ENCODE measurements at places on chromosomes 2 and 18.

- no peak overlapping the region for H3K4me3 ChIP-seq
- DNase-seq = no peak
- H3K27ac ChIP-seq = no peak overlapping the region
- no peaks in the 10 kb centered on the region for H3K4me1 ChIP-seq
- no peaks in the 10 kb centered on the region for H3K27me3 ChIP-seq
Measured at GRCh38 chr2:100045000-100045399, 97.4 kb downstream of the AFF3 start.

DNA sequence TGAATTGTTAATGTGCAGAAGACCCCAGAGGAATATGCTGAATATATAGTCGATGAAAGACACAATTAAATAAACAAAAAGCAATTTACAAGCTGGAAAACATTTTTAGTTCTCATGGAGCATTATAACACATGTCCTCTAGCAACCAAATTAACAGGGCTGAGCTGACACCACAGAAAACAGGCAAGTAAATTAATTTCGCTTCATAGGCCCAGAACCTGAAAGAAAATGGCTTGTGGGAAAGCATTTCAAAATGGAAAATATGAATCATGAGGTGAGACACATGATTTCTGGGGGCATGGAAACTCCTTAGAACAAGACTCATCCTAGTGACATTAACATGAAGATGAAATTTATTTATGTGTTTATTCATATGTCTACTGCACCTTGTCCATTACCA is 25.0 kb upstream of the RNF152 start:
- DNase-seq = no peak
- H3K4me1 ChIP-seq = no peaks in the 10 kb centered on the region
- no peak overlapping the region for H3K27ac ChIP-seq
- H3K27me3 ChIP-seq = no peaks in the 10 kb centered on the region
- no peaks in the 10 kb centered on the region for H3K36me3 ChIP-seq
- no peak overlapping the region for H3K4me3 ChIP-seq

GRCh38 chr2:219496247-219496824 is 2.4 kb upstream of the GMPPA start:
- peaks cover 48% of the 10 kb centered on the region for H3K27me3 ChIP-seq
- H3K36me3 ChIP-seq = no peaks in the 10 kb centered on the region
- H3K4me1 ChIP-seq = peaks cover 33% of the 10 kb centered on the region
- no peak for DNase-seq
- no peak overlapping the region for H3K27ac ChIP-seq
- no peak overlapping the region for H3K4me3 ChIP-seq

DNA sequence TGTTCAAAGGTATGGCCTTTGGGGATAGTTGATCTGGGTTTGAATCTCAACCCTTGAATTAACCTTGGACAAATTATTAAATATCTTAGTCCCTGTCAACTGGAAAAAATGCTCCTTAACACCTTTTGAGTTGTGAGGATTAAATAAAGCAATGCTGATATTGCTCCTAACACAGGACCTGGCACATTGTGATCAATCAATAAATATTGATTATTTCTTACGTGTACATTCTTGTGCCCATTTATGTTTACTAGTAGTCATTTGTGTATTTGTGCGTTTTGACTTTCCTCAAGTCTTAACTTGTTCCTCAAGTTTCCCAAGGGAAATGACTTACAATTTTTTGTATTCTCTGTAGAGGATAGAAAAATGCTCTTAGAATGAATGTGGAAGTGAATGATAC is 19.6 kb upstream of the FIGN start:
- H3K27ac ChIP-seq = no peak overlapping the region
- H3K4me3 ChIP-seq = no peak overlapping the region
- peaks cover 3% of the 10 kb centered on the region for H3K4me1 ChIP-seq
- no peaks in the 10 kb centered on the region for H3K27me3 ChIP-seq
- H3K36me3 ChIP-seq = no peaks in the 10 kb centered on the region

GRCh38 chr2:27689424-27689823 is 25.7 kb downstream of the SLC4A1AP start:
- no peak for DNase-seq
- no peak overlapping the region for H3K4me3 ChIP-seq
- peaks cover 4% of the 10 kb centered on the region for H3K4me1 ChIP-seq
- H3K36me3 ChIP-seq = peaks cover 62% of the 10 kb centered on the region
- no peaks in the 10 kb centered on the region for H3K27me3 ChIP-seq

DNA sequence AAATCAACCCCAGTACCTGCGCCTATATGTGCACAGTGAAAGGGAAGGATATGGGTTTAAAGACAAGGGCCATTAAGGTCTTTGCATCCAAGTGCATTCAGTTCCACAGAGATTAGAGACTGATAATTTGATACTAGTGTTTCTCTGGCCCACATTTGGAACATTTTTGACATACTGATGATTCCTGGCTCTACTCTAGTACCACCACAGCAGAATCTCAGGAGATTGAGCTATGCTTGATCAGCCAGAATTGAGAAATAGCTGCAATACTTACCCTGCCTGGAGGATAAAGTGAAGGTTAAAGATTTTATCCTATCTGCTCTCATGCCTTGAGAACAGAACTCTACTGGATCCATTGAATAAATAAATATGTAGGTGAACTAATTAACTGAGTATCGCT is 1267.8 kb downstream of the SUCLG1 start:
- no peak for DNase-seq
- no peaks in the 10 kb centered on the region for H3K27me3 ChIP-seq
- no peaks in the 10 kb centered on the region for H3K36me3 ChIP-seq
- no peak overlapping the region for H3K4me3 ChIP-seq
- H3K4me1 ChIP-seq = no peaks in the 10 kb centered on the region

DNA sequence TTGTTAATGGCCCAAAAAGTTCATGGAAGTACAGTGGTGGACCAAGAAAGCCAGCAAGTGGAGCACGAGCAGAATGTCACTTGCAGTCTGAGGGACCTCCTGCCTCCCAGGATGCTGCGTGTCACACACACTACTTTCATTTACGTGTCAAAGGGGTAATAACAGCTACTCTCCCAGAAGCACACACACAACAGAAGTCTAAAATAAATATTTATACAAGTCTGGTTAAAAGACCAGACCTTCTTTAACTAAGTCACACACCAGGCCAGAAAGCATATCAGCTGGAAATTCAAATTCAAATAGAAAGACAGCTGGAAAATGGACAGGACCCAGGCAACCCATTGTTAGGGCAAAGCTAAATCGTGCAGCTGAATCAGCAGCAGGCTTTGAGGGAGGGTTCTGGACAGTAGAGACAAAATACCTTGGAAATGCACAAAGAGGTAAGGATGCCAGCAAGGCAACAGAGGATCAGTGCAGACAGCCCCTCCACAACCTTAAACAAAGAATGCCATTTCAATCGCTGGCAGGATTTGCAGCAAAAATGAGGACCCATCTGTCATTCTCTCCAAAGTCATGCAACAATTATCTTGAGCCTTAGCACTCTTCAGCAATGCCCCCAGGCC is 160.5 kb downstream of the TMEM163 start:
- H3K36me3 ChIP-seq = no peaks in the 10 kb centered on the region
- no peak overlapping the region for H3K4me3 ChIP-seq
- H3K27ac ChIP-seq = no peak overlapping the region
- no peaks in the 10 kb centered on the region for H3K27me3 ChIP-seq
- DNase-seq = no peak

All from suprapubic skin (tissue), 4 donors.